ENCODE measurements at places on chromosomes 5 and 9. TPM values are rescaled to one million over a fixed set of nuclear protein-coding genes. Genes with fewer than 3 reads are reported as not detected.

- DNase-seq = no peak
Observed at GRCh38 chr9:69307446-69308205, 17.4 kb upstream of the ENTREP1 start.

DNA sequence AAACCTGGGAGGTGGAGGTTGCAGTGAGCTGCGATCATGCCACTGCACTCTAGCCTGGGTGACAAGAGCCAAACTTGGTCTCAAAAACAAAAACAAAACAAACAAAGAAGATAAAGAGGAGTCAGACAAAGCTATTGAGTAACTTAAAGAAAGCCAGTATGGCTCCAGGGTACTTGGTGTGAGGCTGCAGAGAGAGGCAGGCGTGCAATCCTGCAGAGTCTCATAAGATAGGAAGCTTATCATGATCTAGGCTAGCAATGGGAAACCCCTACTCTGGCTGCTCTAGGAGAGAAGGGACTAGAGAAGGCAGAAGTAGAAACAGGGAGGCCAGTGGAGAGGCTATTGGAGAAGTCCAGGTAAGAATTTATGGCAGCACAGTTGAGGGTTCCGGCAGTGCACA, 42.0 kb downstream of the ARRDC3 start:
- no peak for DNase-seq

DNA sequence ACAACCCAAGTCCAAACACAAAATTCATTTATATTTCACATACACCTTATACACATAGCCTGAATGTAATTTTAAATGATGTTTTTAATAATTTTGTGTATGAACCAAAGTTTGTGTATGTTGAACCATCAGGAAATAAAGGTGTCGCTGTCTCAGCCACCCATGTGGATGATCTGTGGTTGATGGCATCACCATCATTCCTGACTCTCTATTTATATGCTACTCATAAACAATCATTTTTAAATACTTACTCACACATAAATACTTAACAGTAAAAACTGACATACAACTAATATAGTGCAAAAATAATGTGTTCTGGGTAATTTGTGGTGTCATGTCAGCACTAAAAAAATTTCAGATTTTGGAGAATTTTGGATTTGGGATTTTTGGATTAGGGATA, 38.4 kb downstream of the SMC5 start:
- DNase-seq = no peak

GRCh38 chr9:13621872-13622564, 342.5 kb upstream of the MPDZ start:
- DNase-seq = no peak

DNA sequence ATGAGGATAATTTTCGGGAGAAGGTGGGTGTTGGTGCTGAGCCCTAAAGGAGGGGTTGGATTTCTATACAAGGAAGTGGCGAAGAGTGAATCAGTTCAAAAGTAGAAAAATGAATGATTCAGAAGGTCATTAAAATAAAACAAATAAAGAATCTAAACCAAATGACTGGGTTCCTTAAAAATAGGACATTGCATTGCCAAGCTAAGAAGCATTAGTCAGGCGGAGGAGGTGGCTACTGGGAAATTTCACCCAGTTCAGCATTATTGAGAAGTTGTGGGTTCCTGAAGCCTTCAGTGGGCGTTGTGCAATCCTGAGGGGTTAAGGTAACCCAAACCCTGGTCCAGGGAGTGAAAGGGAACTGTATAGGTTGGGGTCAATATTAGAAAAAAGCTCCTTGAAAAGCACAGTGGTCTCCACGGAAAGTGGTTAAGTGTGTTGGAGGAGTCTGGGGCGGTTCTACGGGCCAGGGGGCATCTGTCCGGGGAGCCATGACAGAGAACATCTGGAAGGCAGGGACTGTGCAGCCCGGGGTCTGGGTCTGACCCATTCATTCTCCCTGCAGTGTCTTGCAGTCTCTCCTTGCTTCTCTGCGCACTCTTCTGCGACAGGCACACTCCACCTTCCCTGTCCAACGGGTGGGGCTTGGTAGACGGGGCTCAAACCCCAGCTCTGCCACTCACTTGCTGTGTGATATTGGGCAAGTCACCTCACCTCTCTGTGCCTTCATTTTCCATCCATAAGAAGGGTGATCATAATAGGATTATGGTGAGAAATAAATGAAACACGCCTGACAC, 27.6 kb upstream of the DUSP1 start:
- no peak for DNase-seq

DNA sequence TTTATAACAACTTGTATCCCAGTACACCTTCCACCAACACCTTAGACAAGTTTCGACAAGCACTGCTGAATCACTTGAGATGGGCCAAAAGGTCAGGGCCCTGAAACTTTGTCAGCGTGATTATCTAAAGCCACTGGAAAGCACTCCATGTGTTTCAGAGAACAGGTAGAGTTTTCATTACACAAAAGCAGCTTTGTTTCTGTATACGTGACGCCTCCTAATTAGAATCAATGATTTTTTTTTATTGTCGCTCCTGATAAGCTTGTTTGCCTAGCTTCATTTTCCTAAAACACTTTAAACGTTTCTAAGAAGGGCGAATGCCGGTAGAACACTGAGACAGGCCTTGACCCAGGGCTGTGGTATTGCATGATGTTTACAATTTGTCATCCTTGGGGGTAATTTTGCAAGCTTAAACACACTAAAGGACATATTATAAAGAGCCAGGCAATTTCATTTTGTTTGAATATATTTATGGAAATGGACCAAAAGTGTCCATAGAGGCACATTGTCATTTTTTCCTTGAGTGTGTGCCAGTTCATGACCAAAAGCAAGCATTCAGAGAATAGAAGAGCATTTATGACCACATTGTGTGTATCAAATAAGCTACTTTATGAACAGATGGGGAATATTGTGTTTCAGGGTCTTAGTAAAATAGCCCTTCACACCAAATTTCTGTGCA, 193.6 kb downstream of the GLIS3 start:
- DNase-seq = no peak

DNA sequence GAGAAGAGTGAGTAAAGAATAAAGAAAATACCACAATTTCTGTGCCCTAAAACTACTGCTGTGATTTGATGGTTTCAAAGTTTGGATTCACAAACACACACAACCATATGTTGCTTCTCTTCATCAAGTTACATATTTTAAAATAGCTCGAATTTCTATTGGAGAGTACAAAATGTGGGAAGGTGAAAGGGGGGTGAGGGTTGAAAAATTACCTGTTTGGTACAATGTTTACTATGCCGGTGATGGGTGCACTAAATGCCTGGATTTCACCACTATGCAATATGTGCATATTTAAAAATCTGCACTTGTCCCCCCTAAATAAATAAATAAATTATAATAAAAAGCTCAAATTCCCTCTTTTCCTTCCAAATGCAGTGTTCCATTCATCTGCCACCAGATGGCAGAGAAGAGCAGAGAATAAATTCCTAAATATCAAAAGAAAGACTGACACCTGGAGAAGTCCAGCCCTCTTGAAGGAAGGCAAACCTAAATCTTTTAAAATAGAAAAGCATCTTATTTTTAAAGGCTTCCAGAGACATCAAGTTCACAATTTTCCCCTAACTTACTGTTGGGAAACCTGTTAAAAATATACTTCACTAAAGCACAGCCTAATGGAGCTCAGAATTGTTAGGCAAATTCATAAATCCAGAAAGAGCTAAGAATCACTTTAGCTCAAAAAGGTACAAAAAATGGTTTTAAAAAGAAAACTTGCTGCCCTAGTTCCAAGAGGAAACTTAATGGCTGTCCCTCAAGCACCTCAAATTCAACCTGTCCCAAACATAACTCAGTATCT, 24.8 kb upstream of the HNRNPA0 start:
- DNase-seq = no peak

GRCh38 chr5:65326922-65327321, 154.8 kb downstream of the ADAMTS6 start:
- DNase-seq = no peak

DNA sequence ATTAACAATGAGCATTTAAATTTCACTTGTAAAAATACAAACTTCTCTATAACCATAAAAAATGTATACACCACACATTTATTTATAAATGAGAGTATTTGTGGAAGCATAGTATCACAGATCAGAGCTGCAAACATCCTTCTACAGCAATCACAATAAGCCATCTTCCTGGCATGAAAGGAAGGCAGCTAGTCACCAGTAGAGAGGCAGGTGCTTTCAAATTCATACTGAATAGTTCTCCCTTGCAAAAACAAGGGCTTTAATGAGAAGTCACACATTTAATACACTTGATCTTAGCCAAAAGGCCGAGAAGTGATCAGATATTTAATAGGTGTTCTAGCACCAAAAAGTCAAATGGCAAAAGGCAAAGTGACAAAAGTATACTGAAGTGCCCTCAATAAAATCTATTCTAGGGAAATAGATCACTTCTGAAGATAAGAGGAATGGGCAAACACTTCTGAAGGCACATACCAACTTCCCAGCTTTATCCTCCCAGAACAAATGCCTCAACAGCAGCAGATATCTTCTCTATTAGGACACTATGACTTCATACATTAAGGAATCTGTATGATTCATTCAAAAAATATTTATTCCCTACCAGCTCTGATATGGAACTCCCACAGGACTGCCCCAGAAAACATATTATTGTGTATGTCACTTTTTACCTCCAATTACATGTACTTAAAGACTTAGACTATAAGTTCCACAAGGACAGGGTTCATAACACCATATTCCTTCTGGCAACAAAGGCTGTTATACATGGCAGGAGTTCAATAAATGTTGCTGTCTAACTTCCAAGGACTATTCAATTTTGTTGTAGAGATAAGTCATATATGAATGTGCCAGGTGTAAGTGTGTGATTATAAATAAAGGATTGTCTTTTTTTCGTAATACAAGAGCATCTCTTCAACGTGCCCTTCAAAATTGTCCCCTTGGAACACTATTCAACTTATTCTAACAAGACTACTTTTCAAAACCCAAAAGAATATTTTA, 31.7 kb downstream of the MAPKAP1 start:
- DNase-seq = no peak

- no peak for DNase-seq
Observed at GRCh38 chr9:13575558-13575957, 296.1 kb upstream of the MPDZ start.

DNA sequence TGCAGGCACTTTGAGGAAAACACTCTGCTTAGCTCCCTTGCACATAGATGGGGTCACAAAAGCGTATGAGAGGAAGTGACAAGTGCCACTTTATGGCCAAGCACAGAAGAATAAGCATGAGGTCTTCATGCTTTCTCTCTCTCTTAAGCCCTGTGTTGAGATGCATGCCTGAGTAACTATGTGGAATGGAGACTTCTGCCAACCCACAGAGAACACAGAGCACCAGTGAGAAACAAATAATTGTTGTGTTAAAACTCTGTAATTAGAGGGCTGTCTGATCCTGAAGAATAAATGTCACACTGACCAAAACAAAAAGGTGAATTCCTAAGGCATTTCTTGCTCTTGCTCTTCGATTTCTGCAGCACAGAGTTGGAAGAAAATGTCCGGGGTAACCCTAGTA, 488.5 kb downstream of the CTNND2 start:
- no peak for DNase-seq

DNA sequence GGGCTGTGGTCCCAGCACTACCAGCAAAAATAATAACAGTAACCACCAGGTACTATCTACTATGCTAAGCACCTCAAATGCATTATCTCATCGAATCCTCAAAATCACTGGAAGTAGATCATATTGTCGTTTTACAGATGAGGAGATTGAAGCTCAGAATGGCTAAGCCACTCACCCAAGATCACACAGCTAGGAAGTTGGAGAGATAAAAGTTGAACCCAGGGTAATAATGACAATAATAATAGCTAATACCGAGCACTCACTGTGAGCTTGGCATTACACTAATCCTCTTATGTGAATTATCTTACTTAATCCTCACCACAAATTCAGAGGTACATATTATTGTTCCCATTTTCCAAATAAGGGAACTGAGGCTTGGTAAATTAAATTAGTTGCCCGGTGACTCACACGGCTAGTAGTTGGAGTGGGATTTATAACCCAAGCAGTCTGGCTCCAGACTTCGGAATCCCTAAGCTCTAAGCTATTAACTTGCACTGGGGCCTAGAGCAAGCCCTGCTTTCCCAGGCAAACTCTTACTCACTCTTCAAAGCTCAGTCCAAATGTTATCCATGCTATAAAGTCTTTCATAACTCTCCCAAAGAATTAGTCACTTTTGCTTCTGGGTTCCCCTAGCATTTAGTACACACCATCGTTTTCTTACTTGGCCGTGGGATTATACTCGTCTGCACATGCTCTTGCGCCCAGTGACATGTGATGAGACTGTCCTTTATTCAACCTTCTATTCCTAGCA, 3.8 kb downstream of the ARSI start:
- DNase-seq = no peak

GRCh38 chr9:12439267-12439666, 253.9 kb upstream of the TYRP1 start:
- no peak for DNase-seq

DNA sequence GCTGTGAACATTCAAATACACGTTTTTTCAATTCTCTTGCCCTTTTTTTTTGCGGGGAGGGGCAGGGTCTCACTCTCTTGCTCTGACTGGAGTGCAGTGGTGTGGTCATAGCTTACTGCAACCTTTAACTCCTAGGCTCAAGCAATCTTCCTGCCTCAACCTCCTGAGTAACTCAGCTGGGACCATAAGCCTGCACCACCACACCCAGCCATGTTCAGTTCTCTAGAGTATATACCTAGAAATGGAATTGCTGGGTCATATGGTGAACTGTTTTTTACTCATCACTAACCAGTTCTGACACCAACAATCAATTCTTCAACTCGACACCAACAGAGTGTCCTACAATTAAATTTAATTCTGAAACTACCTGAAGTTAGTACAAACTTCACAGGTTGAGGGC, 85.5 kb upstream of the ZNF169 start:
- DNase-seq = no peak

- DNase-seq = no peak
Observed at GRCh38 chr9:127182901-127183746, 60.7 kb upstream of the ANGPTL2 start.

DNA sequence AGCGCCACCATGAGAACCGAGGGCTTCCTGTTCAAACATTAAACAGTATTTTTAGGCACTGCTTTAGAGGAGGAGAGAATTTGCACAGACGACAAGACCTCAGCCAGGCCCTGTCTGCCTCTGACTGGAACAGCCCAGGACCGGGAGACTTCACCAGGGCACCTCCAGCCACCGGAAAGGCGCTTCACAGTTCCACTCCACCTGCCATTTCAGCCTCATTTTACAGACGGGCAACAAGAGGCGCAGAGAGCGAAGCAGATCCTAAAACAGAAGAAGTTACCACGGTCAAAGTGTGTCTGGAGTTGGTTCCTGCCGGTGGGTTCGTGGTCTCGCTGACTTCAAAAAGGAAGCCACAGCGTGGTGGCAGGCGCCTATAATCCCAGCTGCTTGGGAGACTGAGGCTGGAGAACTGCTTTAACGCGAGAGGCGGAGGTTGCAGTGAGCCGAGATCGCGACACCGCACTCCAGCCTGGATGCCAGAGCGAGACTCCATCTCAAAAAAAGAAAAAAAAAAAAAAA, 28.4 kb downstream of the COL23A1 start:
- no peak for DNase-seq

Gene ST8SIA4
- 3.4 TPM for total RNA-seq

Gene DMRT3
- not detected for total RNA-seq

Gene CCDC112
- total RNA-seq = 5.1 TPM

Gene GRXCR2
- 5.5 TPM for total RNA-seq

Gene RALGDS
- total RNA-seq = 33.7 TPM

Gene MED27
- 15.1 TPM for total RNA-seq

Gene BAAT
- not detected for total RNA-seq

Gene PLEKHG4B
- total RNA-seq = not detected

Gene IL9
- not detected for total RNA-seq
